ENCODE measurements at places on chromosomes 13 and 19.

DNA sequence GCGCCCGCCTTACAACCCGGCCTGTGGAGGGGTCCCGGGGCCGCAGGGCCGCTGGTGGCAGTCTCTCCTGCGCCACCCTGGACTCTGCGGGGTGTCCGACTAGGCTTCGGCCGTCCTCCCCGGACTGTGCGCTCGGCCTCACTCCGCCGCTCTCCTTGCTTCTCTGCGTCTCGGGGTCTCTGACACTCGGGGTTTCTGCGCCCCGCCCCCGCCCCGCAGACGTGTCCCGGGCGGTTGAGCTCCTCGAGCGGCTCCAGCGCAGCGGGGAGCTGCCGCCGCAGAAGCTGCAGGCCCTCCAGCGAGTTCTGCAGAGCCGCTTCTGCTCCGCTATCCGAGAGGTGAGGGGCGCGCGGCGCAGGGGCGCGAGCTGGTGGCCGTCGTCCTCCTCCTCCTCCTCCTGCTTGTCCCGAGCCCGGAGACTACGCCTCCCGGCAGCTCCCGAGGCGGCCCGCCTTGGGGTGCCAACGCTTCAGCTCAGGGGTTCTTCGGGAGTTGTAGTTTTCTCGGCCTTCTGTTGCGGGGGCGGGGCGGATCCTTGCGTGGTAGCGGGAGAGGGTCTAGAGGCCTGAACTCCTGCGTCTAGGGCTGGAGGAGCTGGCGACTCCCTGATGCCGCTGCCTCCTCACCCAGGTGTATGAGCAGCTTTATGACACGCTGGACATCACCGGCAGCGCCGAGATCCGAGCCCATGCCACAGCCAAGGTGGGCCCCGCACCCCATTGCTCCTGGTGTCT is 627 bp downstream of the LIN7B start:
- DNase-seq, result peak; percentile 53

DNA sequence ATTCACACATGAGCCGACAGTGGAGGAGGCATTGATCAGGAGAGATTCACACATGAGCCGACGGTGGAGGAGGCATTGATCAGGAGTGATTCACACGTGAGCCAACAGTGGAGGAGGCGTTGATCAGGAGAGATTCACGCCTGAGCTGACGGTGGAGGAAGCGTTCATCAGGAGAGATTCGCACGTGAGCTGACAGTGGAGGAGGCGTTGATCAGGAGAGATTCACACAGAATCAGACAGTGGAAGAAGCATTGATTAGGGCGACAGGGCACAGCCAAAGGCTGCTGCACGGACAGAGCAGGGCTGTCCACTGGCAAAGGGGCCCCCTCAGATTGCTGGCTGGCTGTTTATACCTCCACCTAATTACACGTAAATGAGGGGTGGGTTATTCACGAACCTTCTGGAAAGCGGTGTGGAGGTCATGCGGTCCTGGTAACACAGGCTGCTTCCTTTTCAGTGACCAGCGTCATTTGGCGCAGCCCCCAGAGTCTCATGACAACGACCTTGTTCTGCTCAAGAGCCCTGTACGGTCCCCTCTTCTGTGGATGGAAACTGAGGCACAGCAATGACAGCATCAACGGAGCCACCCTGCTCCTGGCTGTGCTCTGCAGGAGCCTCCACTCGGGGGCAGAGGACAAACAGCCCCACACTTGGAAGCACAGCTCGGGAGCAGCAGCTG is 50.6 kb upstream of the GAS6 start:
- no peak for DNase-seq

DNA sequence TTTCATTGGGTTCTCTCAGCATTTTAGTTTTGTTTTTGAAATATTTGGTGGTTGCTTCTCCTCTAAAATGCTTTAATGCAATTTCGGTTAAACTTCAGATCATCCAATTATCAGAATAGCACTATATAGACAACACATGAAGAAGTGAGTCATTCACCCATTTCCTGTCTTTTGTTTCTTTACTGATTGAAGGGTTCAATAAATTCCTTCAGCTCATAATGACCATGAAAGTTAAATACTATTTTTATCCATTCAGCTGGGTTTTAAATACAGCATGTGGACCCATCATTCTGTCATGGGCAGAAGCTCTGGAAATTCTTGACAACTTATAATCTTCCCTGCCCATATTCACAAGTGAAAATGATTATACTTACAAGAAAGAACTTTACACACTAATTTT is 187.2 kb downstream of the ITGBL1 start:
- no peak for DNase-seq

DNA sequence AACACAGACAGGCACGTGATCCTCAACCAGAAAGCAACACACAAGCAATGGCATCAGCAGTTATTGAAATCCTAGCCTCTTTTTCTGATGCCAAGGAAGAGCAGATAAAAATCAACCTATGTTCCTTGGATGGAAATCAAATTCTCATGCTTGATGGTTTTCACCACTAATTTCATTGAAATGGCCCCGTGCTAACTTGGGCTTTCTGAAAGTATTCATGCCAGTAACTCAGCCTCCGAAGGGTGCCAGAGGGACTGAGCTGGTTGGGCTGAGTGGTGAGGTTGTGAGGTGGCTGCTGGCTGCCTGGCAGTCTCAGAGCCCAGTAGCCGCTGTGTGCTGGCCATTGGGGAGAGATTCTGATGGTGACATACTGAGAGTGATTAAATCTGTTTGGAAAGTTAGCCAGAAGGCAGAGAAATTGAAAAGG is 309.3 kb downstream of the DCT start:
- DNase-seq, result no peak

- no peak for DNase-seq
Observed at GRCh38 chr13:94344126-94344818, 135.2 kb downstream of the DCT start.

DNA sequence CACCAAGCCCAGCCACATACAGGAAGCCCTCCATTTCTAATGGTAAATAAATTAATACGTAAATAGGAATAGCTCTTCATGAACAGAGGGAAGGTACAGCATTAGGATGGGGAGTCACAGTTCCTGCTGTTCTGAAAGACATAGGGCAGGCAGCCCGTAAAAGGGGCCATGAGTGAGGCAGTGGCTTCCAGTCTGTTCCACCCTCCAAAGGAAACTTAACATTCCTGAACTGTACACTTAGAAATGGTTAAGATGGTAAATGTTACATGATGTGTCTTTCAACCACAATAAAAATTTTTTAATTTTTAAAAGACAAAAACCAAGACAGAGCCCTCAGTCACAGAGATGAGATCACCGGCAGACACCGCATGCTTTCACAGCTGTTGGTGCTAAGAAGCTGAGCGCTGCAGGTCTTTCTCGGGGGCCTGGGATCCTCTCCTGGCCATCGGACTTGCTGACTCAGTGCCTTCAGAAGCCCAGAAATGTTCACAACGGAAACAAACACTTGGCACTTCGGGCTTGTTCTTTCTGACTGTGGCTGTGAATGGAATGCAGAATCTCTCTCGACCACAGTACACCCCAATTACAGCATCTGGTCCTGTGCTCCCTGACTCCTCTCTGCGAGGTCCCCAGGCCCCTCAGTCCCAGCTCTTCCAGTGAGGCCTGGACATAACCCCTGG is 36.4 kb downstream of the EPS15L1 start:
- no peak for DNase-seq

DNA sequence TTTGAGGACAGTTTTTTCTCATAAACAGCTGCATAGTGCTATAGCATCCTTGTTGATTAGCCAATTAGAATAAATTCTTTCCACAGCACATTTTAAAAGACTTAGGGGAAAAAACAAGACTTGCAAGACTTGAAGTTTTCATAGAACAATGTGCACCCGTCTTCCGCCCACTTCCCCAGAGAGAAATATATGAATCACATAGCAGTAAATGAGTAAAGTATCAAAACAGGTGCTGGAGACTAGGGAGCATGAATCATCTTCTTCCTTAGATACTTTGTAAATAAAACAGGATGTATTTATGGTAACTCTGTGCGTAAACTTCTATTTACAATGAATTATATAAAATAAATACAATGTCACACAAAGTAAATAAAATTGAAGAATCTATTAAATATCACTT is 75.1 kb downstream of the COL4A2 start:
- DNase-seq, result no peak

- DNase-seq, result no peak
Observed at GRCh38 chr13:46071590-46072249, 19.2 kb upstream of the ZC3H13 start.

GRCh38 chr13:74444864-74445479 is 310.8 kb upstream of the KLF12 start:
- DNase-seq, result no peak

- DNase-seq, result peak; percentile 32
Observed at GRCh38 chr13:19818223-19818842, 35.6 kb upstream of the PSPC1 start.

- DNase-seq, result no peak
Observed at GRCh38 chr19:30781047-30781446, 408.9 kb downstream of the ZNF536 start.

- no peak for DNase-seq
Observed at GRCh38 chr19:9835507-9835949, 410 bp downstream of the PIN1 start.

DNA sequence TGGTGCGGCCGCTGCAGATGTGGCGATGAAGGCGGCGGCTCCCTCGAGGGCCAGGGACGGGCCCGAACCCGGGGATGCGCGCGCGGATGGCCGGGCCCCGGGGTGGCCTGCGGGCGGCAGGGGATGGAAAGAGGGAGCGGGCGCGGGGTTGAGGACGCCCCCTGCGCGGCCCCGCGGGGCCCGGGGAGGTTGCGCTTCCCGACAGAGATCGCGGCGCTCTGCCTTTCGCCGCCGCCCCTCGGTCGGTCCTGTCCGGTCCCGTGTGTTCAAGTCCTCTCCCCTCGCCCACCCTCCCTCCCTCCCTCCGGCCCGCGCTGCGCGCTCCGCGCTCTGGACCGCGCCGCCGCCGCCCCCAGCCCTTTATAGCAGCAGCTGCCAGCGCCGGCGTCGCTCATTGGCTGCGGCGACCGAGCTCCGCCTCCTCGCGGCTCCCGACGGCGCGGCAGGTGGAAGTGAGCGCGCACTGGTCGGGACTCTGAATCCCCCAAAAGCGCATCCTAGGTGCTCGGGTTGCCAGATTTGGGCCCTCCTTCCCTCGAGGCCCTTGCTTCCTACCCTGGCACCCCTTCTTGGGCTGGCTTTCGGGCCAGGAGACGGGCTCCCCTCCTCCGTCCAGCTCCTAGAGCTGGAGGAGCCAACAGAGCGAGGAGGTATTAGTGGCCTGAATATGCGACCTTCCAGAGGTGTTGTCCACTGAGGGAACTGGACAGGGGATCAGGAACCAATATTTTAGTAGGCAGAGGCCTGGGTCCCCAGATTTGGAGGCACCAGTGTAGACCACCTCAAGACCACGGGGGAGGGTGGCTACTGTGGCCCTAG is at the start of gene ELAVL3:
Gene ELAVL3, minus strand, starts transcription at position 332 of the 819 bp plus-strand sequence. CDS start 438 bp downstream, outside the sequence.
- no peak for DNase-seq

GRCh38 chr13:43368003-43368402 is 344.6 kb downstream of the DNAJC15 start:
- no peak for DNase-seq

DNA sequence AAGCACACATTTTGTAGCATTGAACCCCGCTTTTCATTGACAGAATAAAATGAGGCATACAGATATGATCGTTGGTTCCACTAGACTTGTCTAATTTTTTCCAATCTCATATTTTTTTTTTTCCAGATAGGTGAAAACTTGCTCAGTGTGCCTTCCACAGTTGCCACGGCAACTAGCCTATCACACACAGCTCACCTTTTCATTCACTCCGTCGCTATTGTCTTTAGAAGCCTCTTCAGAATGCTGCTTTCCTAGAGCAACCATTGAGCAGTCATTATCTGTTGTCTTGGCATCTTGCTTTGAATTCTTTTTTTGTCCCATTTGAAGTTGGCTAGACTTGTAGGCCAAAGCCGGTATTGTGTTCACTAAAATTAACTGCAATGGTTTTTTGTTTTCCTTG is 37.7 kb upstream of the ESD start:
- no peak for DNase-seq

GRCh38 chr13:89029062-89029461 is 1357.9 kb downstream of the SLITRK5 start:
- DNase-seq, result no peak

GRCh38 chr19:16002406-16003384 is 53.9 kb downstream of the OR10H4 start:
- DNase-seq, result no peak

GRCh38 chr13:89375839-89376238 is 1704.7 kb downstream of the SLITRK5 start:
- DNase-seq, result no peak

- DNase-seq, result no peak
Observed at GRCh38 chr19:57110592-57111328, 9.0 kb upstream of the USP29 start.

DNA sequence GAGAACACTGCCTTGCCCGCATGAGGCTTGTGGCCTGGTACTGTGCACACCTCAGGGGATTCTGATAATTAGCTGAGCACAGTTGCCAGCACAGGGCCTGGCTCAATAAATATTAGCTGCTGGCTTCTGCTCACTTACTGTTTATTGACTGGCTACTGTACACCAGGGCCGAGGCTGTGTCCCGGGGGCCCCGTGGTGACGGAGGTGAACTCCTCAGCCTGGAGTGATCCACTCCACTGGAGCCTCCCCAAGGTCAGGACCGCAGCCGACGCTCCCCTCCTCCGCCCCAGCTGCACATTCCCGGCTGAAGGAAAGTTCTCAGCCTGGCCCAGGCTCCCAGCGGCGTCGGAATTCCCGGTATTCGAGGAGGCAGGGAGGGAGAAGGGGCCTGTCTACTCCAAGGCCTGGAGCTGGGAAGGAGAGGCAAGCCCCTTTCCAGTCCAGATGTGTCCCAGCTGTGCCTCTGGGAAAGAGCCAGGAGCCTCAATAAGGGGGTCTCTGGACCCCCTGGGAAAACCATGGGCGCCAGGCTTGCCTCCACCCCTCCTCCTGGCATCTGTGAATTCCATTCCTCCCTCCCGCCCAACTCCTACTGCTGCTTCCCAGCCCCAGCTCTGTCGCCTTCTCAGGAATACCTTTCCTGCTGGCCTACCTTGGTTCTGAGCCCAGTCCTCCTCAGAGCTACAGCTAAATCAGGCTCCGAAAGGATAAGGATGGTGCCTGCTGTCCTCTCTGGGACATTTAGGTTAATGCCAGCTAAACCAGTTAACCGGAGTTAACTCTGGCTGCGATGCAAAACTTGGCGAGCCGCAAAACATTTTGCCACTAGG is 7.3 kb downstream of the RPS16 start:
- DNase-seq, result no peak

GRCh38 chr13:109833071-109833470 is 46.7 kb upstream of the IRS2 start:
- DNase-seq, result no peak

- no peak for DNase-seq
Observed at GRCh38 chr19:37991176-37991835, 84.3 kb downstream of the SIPA1L3 start.

DNA sequence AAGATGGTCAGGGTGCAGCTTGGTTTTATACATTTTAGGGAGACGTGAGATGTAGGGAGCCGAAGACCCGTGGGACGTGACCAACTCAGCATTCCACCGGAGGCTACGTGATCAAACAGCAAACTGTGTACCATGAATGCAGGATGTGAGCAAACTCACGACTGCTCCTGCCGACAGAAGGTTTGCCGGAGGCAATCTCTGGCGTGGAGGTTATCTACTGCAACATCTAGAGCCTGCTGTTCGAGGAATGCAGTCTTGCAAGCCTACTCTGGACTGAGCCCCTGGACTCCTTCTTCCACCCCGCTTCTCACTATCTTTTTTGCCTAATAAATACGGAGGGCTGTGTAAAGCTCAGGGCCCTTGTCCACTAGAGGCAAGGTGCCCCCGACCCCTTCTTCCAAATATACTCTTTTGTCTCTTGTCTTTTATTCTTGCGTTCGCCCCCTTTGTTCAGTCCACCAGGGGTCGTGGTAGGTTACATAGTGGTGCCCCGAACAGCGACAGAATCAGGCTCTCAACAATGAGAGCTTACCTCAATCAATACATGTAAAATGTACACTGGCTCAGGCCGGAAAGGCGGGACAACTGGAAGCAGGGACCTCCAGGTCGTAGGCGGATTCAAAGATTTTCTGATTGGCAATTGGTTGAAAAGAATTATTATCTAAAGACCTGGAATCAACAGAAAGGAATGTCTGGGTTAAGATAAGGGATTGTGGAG is 8.9 kb upstream of the OR1I1 start:
- no peak for DNase-seq
